Erythroblast (primary cell): ENCODE measurements at places on chromosomes 2 and 18.

- no peak for DNase-seq
Observed at GRCh38 chr2:140916410-140916809, 1214.4 kb downstream of the LRP1B start.

DNA sequence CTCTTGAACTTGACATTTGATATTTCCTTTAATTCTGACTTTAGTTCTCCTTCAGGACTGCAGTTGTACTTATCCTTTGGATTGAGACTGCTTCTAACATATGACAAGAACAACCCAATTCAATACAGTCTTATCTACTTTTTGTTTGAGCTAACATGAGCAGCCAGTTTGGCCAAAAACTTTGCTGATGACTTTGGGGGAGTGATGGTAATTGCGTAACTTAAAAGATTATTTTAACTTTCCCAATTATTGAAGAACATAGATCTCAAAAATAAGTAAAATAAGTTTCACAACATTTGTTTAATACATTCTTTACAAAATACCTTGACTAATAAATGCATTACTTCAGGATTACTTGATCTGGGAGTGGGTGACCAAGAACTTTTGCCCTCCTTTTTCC is 1311.1 kb upstream of the NRXN1 start:
- no peak for DNase-seq

GRCh38 chr2:635687-636621 is 41.3 kb downstream of the TMEM18 start:
- DNase-seq = no peak

GRCh38 chr2:54709336-54709809 is 14.1 kb upstream of the EML6 start:
- no peak for DNase-seq

GRCh38 chr2:140136366-140136765 is 1356.2 kb upstream of the NXPH2 start:
- no peak for DNase-seq

GRCh38 chr2:224334726-224335125 is 67.2 kb downstream of the FAM124B start:
- no peak for DNase-seq

- DNase-seq = no peak
Observed at GRCh38 chr2:28780496-28780895, 28.9 kb downstream of the PPP1CB start.

DNA sequence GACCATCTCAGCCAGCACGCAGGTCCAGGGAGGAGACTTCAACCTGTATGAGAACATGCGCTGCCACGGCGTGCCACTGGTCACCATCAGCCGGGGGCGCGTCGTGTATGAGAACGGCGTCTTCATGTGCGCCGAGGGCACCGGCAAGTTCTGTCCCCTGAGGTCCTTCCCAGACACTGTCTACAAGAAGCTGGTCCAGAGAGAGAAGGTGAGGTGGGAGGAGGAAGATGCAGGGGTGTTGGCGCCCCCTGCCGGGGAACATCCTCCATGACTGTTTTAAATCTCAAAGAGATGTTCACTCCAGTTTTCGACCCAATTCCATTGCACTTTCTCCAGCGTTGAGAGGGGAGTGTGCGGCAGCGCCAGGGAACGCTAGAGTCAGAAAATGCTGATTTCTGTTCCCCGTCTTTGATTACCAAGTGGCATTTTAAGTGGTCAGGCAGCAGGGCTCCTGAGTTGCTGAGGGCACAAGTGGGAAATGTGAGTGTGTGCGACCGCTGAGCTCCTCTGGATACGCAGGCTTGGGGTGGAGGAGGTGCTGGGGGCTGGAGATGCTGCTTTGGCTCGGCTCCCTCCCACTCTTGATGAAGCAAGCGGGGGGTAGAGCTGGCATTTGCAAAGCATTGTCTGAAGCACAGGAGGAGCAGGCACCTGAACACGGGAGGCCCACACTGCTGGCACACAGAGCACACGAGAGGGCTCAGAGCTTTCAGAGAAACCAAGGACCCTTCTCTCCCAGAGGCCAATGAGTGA is 27.7 kb upstream of the MAPRE3 start:
- DNase-seq = peak; percentile 79

GRCh38 chr2:118752762-118753429 is 94.6 kb downstream of the EN1 start:
- DNase-seq = no peak

DNA sequence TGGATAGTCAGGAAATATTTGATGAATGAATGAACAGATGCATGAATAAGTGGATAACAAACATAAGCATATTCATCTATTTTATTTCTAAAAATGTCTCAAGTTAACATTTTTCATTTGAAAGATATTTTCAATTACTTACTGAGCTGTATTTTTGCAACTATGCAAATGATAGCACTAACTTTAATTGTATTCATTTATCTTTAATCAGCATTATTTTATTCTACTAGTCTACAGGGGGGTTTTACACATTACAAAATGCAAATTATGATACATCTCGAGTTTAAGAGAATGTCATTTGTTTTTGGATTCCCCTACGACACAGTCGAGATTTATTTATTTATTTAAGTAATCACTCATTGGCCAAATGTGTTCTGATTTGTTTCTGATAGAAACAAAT is 530.6 kb downstream of the ERBB4 start:
- no peak for DNase-seq

DNA sequence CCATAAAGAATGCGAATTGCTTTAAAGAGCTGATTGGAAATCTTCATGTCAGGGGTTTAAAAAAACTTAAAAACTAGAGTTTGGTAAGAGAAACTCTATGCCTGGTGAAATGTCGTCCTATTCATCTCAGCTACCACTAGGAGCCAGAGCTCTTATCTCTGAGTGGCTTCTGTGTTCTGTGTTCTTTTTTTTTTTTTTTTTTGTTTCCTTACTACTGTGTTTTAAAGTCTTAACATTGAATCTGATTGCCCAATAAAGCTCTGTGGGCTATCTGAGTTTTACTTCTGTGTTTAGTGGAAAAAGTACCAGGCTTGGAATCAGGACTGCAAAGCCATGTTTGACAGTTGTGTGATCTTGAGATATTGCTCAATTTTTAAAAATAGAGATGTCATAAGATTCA is 494.8 kb downstream of the RIT2 start:
- no peak for DNase-seq

GRCh38 chr2:217465100-217465499 is 537.7 kb downstream of the TNS1 start:
- no peak for DNase-seq

DNA sequence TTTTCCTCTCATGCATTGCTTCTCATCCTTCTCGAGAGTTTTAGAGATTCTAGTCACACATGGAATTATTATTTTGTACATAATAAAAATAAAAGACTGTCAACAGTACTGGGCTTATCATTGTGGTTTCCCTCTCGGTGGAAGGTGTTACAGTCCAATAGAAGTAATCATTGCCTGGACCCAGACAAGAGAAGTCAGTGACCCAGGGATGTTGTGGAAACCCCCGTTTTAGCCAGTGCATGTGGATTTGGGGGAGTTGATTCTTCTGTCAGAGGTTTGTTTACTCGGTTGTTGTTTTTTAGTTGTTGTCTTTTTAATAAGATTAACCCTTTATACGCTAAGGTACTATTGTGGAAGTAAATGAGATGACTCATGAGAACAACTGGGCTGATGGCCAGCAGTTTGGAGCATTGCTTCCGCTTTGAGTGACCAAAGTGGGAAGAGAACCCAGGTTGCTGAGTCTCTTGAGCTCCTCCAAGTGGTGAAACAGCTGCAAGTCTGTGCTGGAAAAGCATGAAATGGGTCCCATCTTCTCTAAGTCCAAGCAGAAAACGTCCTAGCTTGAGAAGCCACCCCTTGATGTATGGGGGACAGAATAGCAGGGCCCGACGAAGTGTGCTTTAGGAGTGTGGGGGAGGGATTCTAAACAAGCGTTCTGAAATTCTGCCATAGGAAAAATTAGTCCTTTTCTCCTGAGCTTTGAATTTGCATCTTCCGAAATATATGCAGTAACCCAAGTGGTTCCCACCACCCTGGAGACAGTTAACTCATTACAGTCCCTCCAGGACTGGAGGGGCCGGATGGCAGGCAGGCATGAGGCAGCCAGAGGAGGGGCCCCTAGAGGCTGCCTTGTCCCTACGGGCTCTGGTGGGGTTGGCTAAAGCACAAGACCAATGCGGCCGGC is 61.8 kb upstream of the GPR45 start:
- peak; percentile 8 for DNase-seq

DNA sequence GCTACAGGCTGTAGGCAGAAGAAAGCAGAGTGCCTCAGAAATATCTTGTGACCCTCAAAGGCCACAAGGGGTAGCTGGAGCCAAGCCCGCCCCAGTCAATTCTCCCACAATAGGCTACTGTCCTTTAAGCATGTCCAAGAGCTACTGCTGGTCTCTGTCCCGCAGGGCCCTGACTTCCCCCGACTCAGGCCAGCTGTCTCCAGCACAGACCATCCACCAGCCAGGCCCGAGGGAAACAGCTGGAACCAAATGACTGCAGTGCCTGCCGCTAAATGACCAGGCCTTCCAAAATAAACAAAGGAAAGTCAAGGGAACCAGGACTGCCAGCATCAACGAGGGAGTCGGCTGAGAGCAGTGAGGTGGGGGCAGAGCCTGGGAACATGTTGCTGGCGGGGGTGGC is 36.7 kb downstream of the MCFD2 start:
- DNase-seq = no peak
